Sciatic nerve (tissue), 2 donors: ENCODE measurements at places on chromosomes 1 and 21.

- peak; percentile 45 for DNase-seq
Measured at GRCh38 chr1:47650205-47650604, 212.4 kb downstream of the FOXD2 start.

DNA sequence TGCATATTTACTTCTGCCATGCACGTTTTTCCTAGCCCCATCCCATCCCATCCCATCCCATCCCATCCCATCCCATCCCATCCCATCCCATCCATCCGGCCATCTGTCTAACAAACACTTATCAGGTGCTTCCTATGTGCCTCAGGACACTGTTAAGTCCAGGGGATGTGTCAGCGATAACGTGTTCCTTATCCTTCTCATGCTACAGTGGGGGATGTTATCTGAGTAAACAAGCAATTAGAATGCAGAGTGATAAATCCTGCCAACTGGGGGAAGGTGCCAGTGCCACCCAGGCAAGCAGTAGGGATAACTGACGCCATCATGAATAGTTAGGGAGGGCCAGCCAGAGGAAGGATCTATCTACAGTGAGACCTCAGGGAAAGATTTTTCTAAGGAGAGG, 304.2 kb downstream of the CAMTA1 start:
- no peak for DNase-seq

DNA sequence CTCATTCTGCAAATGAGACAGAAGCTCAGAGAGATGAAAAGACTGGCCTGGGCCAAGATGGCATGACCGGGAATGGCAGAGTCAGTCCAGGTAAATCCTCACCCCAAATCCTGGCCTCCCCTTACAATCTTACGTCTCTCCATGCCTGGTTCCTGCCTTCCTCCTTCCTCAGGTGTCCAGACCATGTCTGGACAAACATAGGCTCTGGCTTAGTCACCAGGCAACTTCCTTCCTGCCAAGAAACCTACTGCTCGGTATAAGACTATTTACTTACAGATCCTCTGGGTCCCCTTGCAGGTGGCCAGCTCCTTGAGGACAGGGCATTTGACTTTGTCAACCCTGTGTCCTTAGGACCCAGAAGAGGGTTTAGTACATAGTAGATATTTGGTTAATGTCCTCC, 69.4 kb upstream of the ROR1 start:
- DNase-seq: no peak

DNA sequence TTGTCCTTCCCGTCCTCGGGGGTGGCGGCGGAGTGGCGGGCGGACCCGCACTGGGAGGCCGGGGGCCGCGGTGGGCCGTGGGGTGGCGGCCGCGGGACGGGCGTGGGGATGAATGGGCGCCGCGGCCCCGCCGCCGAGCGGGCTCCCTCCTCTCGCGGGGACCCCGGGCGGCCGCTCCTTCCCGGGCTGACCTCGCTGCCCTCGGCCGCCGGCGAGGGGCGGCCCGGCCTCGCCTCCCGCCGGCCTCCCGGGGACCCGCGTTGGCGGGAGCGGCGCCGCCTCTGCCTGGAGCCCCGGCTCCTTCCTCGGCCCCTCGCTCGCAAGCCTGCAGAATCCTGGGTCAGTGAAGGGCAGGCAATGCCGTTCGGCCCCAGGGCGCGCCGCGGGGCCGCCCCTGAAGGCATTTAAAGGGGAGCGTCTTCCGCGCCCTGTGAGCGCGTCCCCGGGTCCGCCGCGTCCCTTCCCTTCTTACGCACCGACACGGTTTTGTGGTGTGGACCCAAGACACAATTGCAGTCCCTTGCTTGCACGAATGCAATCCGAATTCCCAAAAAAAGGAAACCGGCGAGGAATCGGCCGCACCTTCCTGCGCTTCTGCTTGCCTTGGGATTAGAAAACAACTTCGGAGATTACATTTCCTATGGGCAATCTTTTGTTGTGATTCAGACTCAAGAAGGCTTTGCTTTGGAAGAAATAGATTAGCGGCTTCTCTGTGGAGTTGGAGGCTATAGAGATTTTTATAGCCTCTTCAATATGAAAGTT, 776 bp downstream of the ITSN1 start:
- DNase-seq: peak; percentile 67

DNA sequence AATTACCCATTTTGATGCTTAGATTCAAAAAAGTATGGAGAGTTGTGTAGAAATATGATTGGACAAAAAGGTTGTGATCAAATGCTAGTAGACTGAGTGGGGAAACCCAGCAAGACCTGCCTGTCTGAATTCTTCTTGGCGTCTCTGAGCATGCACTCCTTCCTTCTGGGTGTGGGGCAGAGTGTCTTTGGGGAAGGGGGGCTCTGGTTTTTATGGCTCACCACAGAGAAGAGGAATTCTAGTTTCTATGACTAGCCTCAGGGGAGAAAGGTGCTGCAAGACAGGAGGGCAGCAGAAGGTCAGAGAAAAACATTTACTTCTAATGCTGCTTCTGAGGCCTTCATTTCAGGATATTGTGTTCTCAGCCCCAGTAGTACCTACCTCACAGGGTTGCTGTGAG, 33.9 kb upstream of the PIGC start:
- no peak for DNase-seq

DNA sequence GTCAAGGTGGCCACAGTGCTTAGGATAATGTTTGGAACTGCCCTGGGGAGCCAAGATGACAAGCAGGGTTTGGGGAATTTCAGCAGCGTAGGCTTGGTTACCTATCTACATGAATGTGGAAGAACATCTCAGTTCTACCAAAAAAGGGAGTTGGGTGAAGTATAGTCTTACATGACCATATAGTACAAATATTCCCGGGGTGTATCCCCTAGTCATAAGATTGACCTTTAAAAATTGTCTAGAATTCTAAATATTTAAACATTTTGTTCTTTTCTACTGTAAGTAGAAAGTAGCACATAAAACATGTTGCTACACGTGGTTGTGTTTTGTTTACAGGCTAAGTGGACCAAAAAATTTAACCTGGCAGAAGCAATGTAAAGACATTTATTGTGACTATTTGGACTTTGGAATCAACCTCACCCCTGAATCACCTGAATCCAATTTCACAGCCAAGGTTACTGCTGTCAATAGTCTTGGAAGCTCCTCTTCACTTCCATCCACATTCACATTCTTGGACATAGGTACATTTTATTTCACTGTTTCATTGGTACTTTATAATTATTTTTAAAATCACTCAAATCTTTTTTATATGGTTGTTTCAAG, 20.3 kb downstream of the IL12RB2 start:
- no peak for DNase-seq

- DNase-seq: no peak
Measured at GRCh38 chr1:203426870-203427269, 48.7 kb upstream of the PRELP start.

GRCh38 chr1:16289959-16290358, 53.0 kb upstream of the CPLANE2 start:
- DNase-seq: no peak

- no peak for DNase-seq
Measured at GRCh38 chr1:213332491-213332890, 281.4 kb downstream of the RPS6KC1 start.

- no peak for DNase-seq
Measured at GRCh38 chr1:1167398-1167821, 6.3 kb upstream of the TTLL10 start.

GRCh38 chr1:199512037-199512710, 515.3 kb upstream of the NR5A2 start:
- no peak for DNase-seq

DNA sequence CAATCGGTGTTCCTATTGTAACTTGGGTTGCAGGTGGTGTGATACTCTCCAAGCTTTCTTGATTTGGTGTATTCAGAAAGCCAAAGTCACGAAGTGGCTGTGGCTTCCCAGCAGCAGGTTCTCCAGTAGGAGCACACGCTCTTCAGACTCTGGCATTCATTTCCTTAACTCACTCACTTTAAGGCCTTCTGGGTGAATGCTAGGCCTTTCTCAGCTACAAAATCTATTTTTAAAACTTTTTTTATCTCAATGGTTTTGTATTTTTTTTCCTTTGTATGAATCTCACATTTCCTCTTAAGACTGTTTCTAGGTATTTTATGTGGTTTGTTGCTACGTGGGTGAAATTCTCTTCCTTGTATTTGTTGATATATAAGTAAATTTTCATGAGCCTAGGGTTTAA, 22.9 kb upstream of the PKN2 start:
- no peak for DNase-seq

GRCh38 chr21:36104317-36105300, 30.3 kb upstream of the CBR3 start:
- DNase-seq: peak; percentile 76

DNA sequence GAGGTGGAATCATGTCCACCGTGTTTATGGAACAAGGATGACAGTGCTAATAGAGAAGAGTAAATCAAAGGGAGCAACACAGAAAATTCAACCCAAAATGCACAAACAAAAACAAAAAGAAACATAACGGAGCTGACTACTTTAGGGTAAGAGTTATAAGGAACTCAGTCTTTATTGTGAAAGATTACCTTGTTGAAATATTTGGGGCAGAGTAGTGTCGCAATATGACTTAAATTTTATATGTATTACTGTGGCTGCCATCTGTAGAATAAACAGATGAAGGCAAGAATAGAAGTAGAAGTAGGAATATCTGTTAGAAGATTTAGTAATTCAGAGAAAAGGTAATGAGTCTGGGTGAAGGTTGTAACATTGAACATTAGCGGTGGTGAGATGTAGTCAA, 913.9 kb downstream of the BRINP3 start:
- no peak for DNase-seq

- no peak for DNase-seq
Measured at GRCh38 chr1:203217668-203218067, 11.8 kb downstream of the CHIT1 start.

DNA sequence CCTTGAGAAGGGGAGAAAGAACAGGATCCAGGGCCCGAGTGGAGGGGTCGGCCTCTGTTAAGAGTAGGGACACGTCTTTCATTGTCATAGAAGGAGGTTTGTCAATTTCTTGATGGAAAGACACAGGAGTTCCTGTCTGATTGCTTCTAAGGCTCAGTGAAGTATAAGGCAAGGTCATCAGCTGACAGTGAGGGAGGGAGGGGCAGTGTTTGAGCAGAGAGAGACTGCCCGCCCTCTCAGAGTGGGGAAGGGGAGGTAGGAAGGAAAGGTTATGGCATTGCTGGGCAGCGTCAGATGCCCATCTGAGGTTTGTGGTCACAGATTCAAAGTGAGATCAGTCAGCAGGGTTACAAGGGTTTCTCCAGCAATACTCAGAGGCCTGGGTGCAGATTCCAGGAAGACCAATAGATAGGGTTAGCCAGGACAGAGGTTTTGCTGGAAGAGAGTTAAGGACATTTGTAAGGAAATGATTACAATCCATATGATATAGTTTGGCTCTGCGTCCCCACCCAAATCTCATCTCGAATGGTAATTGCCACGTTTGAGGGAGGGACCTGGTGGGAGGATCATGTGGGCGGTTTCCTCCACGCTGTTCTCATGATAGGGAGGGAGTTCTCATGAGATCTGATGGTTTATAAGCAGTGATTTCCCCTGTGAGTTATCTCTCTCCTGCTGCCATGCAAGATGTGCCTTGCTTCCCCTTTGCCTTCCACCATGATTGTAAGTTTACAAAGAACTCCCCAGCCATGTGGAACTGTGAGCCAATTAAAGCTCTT, 127.2 kb upstream of the GJB5 start:
- DNase-seq: no peak

DNA sequence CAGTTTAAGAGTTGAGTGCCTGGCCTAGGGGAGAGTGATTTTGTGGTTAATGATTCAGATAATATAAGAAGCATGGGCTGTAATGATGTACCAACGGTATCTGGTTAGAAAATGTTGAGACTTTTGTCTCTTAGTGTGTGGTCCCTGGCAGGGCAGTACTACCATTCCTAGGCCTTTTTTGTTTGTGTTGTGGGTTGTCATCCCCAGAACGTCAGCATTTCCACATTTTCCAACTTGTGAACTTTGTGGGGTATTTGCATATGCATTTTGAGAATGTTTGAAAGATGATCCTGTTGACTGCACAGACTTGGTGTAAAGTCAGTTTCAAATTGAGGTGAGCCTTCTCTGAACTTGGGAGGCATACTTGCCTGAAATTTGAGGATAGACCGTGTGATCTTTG, 11.4 kb downstream of the NEK7 start:
- DNase-seq: no peak

GRCh38 chr1:26706315-26706714, 10.5 kb downstream of the ARID1A start:
- DNase-seq: no peak

- DNase-seq: no peak
Measured at GRCh38 chr1:168989985-168990384, 116.5 kb upstream of the ATP1B1 start.

GRCh38 chr1:36858981-36859380, 175.3 kb downstream of the GRIK3 start:
- DNase-seq: no peak

GRCh38 chr1:12643785-12644184, at the start of gene AADACL4:
TSS of gene AADACL4 (plus strand) at chr1:12644085. CDS start at chr1:12644547, 462 bp downstream.
- no peak for DNase-seq

DNA sequence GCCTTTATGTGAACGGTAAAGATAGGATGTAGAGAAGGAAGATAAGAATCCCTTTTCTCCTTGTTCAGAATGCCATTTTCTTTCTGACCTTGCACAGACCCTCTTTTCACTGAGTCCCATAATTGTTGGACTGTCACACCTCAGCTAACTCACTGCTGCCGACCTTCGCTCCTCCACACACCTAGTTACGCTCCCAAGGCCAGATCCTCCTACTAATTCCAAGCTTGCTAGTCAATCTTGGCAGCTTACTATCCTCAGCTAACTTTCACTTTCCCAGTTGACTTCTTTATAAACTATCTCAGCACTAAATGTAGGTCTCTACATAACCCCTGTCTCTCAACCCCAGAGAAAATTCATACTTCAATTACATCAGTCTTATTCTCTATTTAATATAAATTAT, 471.8 kb upstream of the PRMT6 start:
- DNase-seq: no peak

DNA sequence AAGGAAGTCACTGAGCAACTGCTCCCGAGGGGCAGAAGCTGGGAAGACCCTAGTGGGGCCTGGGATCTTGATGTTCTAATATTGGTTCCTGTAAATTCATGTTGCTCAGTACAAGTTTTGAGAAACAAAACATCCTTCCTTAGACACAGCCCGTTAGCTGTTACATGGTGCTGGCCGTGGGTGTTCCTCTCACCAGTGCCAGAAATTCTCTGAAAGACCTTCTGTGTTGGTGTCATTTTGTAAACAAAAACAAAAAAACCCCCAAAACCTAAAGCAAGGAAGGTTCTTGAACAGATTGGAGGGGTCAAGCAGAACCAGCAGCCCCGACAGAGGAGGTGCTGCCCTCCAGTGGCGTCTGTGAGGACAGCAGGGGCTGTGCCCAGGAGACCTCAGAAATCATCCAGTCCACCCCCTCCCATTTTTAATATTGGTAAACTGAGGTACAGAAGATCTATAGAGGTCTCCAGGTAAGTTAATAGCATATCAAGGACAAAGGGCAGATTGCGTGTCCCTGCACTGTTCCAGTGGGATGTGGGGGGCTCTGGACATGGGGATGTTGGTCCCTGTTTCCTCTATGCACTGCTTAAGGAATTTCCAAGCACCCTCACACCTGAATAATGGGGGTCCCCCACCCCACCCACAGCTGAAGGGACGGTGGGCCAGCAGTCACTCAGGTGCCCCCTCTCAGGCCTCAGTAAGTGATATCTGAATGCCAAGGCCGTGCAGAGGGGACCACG, 38.2 kb downstream of the SLC2A7 start:
- peak; percentile 86 for DNase-seq
